ENCODE measurements at places on chromosomes 4 and X.

DNA sequence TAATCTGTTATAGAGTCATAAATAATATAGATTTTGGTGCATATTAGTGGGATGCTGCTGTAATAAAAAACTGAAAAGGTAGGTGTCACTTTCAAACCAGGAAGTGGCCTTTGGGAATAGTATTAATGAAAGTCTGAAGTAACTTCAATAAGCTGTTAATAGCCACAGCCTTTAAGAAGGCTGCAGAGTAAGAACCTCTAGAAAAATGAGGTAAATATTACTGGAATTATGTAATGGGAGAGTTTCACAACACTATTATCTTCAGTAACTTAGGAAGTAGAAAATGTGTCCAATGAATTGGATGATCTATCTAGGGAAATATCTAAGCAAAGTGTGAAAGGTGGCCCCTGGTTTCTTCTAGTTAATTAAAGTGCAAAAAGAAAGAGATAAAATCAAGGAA lies 104.7 kb downstream of the NCAPG start:
- no peak for DNase-seq

DNA sequence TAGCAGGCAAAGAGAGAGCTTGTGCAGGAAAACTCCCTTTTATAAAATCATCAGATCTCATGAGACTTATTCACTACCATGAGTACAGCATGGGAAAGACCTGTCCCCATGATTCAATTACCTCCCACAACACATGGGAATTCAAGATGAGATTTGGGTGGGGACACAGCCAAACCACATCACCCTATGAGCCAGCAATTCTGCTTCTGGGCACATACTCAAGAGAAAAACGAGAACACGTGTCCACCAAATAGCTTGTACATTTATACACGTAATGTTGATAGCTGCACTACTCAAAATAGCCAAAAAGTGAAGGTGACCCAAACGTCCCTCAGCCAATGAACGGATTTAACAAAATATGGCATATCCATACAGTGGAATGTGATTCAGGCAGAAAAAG lies 94.5 kb upstream of the DHRSX start:
- DNase-seq = no peak

GRCh38 chr4:164484551-164484950 lies 269.4 kb upstream of the SMIM31 start:
- DNase-seq = no peak

GRCh38 chr4:108033348-108033747 lies 43.7 kb downstream of the HADH start:
- no peak for DNase-seq

DNA sequence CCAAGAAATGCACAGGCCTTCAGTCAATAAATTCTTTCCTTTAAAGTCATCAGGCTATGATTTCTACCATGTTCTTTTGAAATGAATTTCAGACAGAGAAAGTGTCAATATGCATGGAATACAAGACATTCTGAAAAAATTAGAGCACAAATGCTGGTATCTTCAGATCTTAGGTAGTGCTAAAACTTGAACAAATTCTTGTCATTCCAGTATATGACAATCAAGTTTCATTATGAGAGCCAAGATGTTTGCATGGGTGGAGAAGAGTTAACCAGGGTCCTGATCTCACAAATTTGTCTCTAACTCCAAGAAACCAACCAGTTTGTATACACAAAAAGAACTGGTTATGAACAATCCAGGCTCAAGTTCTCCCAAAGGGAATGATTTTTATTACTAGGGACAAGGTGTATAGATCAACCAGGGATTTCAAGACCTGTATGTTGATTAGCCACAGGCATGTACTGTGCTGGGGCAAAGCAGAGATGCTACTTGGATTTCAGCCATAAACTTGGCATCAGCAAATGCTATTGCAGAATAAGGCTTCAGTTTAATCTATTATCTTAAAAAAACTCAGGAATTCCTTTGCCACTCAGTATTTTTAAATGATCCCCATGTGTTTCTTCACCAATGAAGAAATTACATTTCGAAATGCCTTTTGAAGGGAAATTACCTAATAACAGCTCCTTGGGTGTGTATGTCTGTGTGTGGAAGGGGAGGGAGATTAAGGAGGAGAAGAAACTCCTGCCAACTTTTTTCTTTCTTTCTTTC lies 69.7 kb downstream of the FANCB start:
- no peak for DNase-seq

All from activated CD4-positive, alpha-beta T cell treated with anti-CD3 and anti-CD28 coated beads, Interleukin-2, amount 50 U/mL, for 1 hour (primary cell).